ENCODE measurements at places on chromosomes 1 and 21. TPM values are rescaled to one million over a fixed set of nuclear protein-coding genes. Genes with fewer than 3 reads are reported as not detected.

DNA sequence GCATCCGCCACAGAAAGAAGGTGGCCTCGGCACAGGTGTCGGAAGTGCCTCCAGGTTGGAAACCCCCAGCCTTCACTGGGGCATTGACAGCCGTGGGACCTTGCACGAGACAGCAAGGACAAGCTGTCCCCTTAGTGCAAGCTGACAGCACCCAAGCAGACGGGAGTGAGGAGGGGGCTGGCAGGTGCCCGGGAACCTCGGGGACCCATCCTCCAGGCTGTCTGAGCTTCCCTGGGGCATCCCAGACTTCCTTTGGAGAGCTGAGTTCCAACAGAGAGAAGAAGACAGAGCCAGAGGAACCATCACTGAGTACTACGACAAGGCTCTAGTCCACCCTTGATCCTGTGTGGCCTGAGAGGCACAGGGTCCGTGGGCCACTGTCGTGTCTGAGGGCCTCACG lies 100.6 kb upstream of the RAB4A start:
- peaks cover 3% of the 10 kb centered on the region for H3K4me1 ChIP-seq
- peaks cover 16% of the 10 kb centered on the region for H3K36me3 ChIP-seq
- H3K27me3 ChIP-seq: 0 out of 2 replicates have a peak, but pooled peaks cover 2% of the 10 kb centered on the region
- H3K27ac ChIP-seq: no peak overlapping the region
- H3K4me3 ChIP-seq: no peak overlapping the region
- DNase-seq: no peak

DNA sequence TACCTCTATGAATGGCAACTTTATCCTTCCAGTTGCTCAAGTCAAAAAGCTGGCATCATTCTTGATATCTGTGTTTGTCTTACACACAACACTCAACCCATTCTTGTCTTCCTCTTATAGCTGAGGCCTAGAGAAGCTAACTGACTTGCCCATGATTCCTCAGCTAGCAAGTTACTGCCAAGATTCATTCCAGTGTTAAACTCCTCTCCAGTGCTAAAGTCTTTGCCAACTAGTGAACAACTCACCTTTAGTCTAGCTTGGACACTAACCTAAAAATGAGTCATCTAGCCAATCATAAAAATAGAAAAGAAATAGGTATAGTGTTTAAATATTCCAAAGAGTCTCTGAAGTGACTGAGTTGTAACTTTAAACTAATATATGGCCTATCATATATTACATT lies 45.6 kb upstream of the RGS2 start:
- H3K27me3 ChIP-seq: no peaks in the 10 kb centered on the region
- H3K4me3 ChIP-seq: no peak overlapping the region
- DNase-seq: no peak
- H3K27ac ChIP-seq: no peak overlapping the region
- no peaks in the 10 kb centered on the region for H3K36me3 ChIP-seq
- no peaks in the 10 kb centered on the region for H3K4me1 ChIP-seq

Gene IQGAP3
- 24.5 TPM for total RNA-seq

DNA sequence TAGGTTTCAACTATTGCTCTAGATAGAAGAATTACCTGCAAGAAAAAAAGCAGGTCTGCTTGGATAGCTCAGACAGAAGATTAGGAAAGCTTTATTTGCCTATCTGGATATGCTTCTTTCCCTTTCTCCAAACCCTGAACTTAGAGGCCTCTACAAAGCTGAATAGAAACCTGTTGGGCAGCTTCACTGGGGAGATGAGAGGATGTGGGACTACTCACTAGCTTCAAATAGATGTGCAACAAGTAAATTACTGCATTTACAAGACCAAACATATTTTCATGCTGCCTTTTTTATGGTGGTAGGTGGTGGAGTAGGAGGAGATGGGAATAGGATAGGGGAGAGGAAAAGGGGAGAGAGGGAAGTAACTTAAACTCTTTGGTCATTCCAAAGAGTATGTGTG lies 6.4 kb downstream of the CLCA2 start:
- H3K27ac ChIP-seq: no peak overlapping the region
- no peaks in the 10 kb centered on the region for H3K36me3 ChIP-seq
- no peak for DNase-seq
- no peaks in the 10 kb centered on the region for H3K4me1 ChIP-seq
- H3K4me3 ChIP-seq: no peak overlapping the region
- no peaks in the 10 kb centered on the region for H3K27me3 ChIP-seq

Gene TRNP1
- 38.4 TPM for total RNA-seq

GRCh38 chr1:6646499-6647148 lies 22.0 kb downstream of the THAP3 start:
- no peak overlapping the region for H3K27ac ChIP-seq
- no peak overlapping the region for H3K4me3 ChIP-seq
- H3K27me3 ChIP-seq: no peaks in the 10 kb centered on the region
- H3K36me3 ChIP-seq: peaks cover 66% of the 10 kb centered on the region
- DNase-seq: peak; percentile 40

DNA sequence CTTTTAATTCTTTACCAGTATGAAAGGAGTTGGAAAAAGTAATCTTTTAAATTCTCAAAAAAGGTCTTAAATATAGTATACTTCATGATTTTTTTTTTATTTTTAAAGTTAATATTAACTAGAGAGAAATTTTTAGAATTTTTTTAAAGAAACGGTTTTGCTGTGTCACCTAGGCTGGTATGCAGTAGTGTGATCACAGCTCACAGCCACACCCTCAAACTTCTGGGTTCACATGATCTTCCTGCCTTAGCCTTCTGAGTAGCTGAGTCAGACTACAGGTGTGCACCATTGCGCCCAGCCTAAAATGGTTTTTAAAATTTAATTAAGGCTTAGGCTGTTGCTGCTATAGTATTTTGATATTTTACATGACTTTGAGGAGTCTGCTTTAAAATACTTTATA lies 52.4 kb downstream of the TLCD4 start:
- no peaks in the 10 kb centered on the region for H3K4me1 ChIP-seq
- DNase-seq: no peak
- no peak overlapping the region for H3K4me3 ChIP-seq
- no peaks in the 10 kb centered on the region for H3K27me3 ChIP-seq

Gene KRTAP21-2
- total RNA-seq: not detected

Gene ENAH
- 285 TPM for total RNA-seq
